Neural crest cell (in vitro differentiated cells): ENCODE measurements at places on chromosomes 5 and 9.
A peak's percentile ranks its signal among the peaks of the same experiment; 100 is the strongest.

DNA sequence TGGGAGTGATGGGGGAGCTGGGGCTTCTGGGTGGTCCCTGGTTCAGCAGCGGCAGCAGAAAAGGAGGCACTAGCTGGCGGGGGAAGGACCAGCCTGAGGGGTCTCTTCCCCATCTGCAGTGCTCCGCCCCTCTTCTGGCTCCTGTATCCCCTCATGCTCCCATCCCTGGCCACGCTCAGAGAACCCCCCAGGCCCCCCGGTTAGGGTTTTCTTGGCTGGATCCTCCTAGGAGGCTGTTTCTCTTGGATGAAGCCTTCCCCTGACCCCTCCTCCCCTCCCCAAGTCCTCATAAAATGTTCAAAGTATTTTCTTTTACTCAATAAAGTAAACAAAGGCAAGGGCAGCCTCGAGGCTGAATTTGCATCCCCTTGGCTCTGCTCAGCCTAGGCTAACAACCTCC, 60.8 kb downstream of the FGF18 start:
- no peak for DNase-seq

DNA sequence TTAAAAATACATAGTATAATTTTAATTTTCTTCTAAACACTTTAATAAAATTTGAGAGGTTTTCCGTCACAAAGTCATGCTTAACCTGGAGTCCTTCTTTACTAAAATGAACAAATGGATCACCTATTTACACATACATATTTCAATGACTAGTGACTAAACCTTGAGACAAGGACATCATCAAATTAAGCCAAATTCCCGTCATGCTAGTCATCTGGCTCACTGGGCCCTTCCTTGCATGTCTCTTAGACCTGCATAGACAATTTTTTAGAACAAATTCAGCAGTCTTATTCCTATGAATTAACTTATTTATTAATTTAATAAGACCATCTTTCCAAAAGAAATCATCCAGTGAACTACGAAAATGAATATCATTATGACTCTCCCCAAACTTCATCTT, 26.6 kb downstream of the ERAP2 start:
- no peak for DNase-seq

DNA sequence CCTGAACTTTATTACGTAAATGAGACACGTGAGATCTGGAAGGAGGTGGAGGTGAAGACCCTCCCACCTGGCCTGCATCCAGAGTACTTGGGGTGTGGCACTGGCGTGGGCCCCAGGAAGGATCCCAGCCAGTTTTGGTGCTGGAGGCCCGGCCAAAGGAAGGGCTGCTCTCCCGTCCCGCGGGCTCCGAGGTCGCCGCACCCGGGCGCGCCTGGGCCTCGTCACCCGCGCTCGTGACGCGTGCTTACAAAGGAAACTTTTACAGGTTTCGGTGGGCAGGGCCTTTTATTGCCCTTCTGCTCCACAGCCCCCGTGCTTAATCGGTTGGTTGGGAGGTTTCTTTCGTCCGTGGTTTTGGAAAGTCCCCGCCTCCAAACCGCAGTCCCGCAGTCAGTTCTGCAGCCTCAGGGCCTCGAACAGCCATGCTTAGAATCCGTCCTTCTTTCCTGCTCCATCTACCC, 29.2 kb downstream of the CDKN2A start:
- DNase-seq: no peak

GRCh38 chr9:96061293-96061987, 185.9 kb downstream of the ERCC6L2 start:
- DNase-seq: peak; percentile 24

DNA sequence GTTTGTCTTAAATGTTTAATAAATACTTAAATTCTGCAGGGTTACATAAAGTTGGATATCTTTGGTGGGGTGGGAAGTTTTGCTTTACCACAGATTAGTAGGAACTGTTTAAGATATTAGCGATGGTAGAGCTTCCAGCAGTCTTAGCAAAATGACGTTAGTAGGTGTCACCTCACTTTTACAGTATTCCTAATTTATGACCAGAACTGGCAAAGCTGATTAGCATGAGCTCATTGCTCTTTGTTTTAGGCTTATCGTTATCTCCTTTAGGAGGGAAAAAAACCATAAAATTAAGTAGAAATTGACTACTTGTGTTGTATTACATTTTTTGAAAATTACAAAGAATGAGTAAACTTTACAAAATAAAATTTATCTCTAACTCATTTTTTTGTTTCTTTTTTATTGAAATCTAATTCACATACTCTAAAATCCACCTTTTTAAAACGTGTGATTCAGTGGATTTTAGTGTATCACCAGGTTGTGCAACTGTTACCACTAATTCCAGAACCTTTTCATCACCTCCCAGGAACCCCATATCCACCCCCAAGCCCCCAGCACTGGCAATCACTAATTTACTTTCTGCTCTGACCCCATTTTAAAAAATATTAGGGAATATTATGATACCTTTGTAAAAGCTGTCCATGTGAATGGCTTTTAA, 129.5 kb downstream of the TRIO start:
- DNase-seq: no peak

DNA sequence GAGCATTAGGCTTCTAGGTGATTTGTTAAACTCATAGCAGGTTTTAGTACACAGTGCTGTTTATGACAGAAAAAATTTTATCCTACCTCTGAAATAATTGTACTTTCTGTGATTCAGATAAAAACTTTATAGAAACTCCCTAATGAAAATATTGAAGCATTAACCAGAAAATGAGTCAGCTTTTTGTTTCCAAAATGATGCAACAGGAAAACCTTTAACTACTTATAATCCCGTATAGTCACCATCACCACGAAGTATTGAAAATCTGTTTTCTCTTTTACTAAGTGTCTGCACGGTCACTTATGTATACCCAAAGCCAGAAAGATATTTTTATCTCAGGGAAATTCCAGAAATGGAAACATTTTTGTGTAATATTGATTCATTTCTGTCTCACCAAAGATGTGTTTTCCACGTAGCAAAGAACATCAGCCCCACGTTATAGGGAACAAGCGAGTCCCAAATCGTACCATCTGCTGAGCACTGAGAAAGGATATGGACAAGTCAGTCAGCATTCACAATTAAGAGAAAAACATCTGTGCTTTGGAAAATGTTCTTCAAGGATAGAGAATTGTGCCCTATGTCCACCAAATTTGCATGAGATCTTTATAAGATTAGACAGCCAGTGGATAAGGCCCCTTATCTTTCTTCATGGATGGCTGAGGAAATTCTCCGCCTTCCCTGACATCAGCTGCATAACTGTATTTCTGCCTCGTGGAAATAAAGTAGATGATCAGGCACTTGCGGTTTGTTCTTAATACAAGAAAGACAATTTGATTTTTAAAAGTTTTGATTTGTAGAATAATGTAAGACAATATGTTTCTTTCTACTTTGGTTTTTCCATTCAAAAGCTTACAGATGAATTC, 41.9 kb downstream of the TNFAIP8 start:
- no peak for DNase-seq

GRCh38 chr5:178227929-178228328, 4.7 kb downstream of the PHYKPL start:
- no peak for DNase-seq

- DNase-seq: no peak
These were observed 76.3 kb downstream of the SEMA4D start for GRCh38 chr9:89421595-89421994.

- no peak for DNase-seq
These were observed 19.7 kb downstream of the ZCCHC10 start for GRCh38 chr5:133006653-133007052.

- DNase-seq: no peak
These were observed 215.4 kb upstream of the NFIL3 start for GRCh38 chr9:91639054-91639453.

DNA sequence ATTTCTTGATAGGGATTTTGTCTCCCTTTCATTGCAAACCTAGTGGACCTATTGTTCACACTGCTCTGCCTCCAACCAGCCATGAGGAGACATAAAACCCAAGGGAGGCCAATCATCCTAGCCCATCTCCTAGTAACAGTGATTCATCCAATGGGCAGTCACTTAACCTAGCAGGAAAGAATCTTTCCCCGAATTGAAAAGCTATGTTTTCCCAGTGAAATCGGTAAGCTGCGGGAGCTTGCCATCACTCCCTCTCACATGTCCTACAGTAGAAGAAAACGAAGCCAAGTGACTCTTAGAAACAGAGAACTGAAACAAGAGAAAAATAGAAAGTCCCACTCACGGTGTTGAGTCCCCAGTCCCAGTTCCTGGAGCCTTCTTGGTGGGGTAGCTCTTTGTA, 123.3 kb downstream of the SUSD1 start:
- DNase-seq: no peak

DNA sequence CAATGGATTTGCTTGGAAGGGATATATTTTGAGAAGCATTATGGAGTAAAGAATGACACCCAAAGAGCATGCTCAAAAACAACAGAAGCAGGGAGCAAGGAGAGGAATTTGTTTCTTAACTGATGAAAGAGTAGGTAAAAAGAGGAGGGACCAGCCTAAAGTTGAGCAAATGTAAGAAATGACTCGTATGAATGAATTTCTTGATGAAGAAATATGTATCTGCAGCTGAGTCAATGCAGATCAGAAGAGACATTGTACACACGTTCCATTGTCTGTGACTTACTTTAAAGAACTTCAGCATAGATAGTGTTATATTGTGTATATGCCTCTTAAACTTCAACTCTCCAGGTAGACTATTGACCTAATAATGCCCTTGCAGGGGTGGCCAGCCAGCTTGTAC, 112.7 kb upstream of the NREP start:
- DNase-seq: no peak

- no peak for DNase-seq
These were observed 137.6 kb upstream of the DAPK1 start for GRCh38 chr9:87359958-87360601.

DNA sequence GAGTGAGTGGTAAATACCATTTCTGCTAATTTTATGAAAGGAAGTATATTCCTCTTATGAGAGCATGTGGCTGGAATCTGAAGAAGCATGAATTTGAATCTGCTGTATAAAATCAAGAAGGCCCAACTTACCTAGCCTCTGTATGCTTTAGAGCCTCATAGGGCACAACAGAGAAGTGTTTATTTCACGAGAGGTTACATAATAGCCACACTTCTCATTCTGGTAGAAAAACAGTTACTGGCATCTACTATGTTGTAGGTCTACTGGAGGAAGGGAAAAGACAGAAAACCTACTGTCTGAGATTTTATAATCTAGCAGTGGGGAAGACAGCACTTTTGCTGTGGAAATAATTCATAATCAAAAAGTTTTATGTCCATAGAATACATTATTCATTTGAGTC, 172.6 kb upstream of the ZNF608 start:
- no peak for DNase-seq

DNA sequence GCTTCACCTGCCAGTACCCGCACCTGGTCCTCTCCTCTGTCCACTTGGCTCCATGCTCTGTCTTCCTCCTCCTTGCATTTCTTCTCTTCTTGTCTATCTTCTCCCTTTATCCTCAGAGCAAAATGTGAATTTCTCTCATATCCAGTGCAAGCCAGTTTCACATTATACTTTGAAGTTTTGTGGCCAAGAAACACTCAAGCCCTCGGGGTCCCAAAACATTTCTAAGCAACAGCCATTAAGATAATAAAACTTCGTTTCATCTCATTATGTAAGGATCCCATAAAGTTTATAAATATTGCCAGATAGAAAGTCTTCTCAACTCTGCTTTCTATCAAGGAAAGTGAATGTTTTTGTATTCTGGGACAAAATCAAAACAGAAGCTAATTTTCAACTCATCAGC, 178.8 kb downstream of the SNX18 start:
- DNase-seq: no peak

GRCh38 chr5:140881889-140882590, at the start of gene PCDHA13:
Gene PCDHA13, plus strand, starts transcription at chr5:140882124. Its CDS starts 145 bp downstream, at chr5:140882269.
- no peak for DNase-seq

- no peak for DNase-seq
These were observed 3.0 kb downstream of the PKN3 start for GRCh38 chr9:128705051-128705965.

DNA sequence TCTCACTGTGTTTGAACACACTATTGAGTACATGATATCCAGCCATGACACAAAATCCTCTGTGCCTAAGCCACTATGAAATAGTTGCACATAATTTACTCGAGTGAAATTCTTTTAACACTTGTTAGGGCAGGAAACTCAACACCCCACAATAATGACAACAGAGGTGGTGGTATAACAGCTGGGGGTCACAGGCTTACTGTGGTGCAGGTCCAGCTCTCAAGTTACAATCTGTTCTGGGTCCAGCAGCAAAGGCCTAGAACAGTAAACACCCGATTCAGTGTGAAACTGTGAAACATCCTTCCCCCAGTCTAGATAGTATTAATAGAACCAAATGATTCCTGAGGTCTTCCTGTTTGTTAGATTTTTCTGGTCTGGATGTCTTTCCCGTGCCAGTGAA, 102.9 kb upstream of the APC start:
- DNase-seq: no peak

DNA sequence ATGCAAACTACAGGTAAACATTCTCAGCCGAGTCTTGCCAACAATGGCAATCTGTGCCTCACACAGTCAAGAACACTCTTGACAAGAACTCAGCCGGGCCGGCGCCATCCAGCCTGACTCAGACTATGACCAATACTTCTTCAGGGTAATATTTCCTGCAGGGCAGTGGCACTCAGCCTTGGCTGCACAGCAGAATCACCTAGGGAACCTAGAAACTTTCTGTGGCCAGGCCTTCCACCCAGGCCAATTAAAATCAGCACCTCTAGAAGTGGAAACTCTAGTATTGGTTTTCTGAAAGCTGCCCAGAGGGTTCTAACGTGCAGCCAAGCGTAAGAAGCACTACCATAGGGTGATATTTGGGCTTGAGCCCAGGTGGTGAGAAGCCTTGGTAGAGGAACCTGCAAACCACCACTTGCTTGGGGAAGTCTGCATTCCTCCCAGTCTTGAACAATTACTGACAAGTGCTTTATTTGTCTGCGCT, 120.6 kb downstream of the TTLL11 start:
- DNase-seq: no peak

- DNase-seq: peak; percentile 36
These were observed 465.5 kb downstream of the DNAH5 start for GRCh38 chr5:13478831-13479465.

DNA sequence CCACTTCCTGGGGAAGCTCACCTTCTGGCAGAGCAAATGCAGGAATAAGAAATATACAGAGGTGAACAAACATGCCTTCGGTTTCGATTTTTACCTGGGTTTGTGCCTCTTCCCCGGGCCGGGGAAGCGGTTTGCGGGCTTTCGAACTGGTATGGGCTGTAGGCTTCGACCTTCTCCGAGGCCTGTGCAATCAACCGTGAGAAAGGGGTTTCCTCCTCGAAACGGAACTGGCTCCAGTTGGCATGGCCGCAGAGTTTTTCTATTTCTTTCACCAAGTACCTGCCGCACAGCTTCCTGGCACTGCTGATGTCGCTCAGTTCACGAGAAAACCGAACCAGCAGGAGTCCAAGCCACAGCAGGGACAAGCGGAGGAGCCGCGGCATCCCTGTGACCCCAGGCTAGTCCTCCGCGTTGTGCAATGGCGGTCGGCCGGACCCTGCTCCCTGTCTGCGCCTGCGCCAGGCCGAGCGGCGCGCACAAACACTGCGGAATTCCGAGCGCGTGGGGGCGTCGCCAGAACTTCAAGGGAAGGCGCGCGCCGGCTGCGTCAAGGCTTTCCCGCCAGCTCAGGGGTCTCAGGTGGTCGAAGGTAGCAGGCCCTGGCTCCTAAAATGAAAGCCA, at the start of gene INSL6:
TSS of gene INSL6 (minus strand) at position 420 of the 621 bp plus-strand sequence. CDS start at position 383, 37 bp downstream.
- DNase-seq: no peak
